ENCODE measurements at places on chromosomes 13 and 19.

DNA sequence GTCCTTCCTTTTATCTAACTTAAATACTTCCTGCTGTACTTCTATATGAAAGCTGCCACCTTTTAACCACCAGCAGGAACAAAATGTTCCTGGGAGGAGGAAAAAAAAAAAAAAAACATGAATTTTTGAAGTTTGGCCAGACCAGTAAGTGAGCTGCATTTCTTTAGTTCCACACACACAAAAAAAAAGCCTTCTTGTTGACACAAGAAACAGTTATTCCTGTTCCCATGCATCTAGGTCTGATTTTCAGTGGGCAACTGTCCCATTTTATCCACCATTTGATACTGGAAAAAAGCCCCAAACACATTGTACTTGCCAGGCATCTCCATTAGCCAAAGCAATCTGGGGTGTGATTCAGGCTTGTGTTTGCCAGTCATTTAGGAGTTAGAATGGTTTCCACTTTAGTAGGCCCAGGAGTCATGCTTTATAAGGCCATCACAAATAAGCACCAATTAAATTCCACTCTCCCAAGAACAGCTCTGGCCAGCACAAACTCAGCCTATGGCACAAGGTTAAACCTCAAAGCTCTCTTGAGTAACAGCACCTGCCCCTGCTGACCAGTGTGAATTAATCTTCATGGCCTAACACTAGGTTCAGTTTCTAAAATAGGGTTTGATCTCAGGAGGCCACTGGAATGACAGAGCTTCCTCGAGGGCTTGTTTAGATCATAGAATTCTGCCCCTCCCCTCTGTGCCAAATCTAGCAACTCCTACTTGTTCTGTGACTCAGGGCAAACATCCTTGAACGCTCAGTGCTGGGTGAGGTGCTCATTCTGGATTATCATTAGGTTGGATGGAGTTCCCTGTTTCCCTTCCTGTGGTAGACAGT is 67.1 kb downstream of the NUFIP1 start:
- DNase-seq, result no peak

GRCh38 chr19:48874303-48875135 is 2.3 kb downstream of the PPP1R15A start:
- no peak for DNase-seq

DNA sequence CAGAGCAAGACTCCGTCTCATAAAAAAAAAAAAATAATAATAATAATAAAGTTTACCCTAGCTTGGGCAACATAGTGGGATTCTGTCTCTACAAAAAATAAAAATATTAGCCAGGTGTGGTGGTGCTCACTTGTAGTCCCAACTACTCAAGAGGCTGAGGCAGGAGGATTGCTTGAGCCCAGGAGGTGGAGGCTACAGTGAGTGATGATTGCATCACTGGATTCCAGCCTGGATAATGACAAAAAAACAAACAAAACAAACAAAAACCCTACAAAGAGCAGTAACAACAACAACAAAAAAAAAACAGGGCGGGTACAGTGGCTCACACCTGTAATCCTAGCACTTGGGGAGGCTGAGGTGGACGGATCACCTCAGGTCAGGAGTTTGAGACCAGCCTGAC is 45.2 kb downstream of the ZNF331 start:
- DNase-seq, result no peak

GRCh38 chr13:102040812-102041211 is 361.0 kb downstream of the FGF14 start:
- no peak for DNase-seq

DNA sequence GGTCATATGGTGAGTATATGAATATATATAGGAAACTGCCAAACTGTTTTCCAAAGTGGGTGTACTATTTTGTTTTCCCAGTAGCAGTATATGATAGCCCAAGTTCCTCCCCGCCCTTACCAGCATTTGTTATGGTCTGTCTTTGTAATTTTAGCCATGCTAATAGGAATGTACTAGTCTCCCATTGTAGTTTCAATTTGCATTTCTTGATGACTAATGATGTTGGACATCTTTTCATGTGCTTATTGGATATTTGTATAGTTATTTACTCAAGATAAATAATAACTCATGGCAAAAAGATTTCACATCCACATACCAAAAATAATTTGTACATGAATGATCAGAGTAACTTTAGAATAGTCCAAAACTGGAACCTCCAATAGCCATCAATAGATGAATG is 75.3 kb upstream of the SERP2 start:
- no peak for DNase-seq

DNA sequence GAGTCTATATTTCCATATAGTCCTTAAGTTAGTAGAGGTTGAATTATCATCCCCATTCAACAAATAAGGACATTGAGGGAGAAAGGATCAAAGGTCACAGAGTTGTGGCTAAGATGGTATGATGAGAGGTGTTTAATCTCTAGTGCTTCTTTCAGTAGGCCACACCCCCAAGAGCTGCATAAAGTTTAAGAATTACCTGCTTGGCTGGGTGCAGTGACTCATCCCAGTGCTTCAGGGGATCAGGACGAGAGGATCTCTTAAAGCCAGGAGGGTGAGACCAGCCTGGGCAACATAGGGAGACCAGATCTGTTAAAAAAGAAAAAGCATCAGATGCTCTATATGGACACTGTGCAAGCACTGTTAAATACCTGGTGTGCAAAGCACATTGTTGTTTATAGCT is 560.0 kb upstream of the KLHL1 start:
- no peak for DNase-seq

- no peak for DNase-seq
These were observed 260.0 kb downstream of the FGF14 start for GRCh38 chr13:102141625-102142472.

- DNase-seq, result no peak
These were observed 40.5 kb upstream of the RCBTB2 start for GRCh38 chr13:48573213-48574007.

All from activated CD8-positive, alpha-beta memory T cell treated with anti-CD3 and anti-CD28 coated beads, Interleukin-2, amount 50 U/mL, for 4 hours (primary cell).